Activated CD4-positive, alpha-beta T cell treated with anti-CD3 and anti-CD28 coated beads, Interleukin-2, amount 50 U/mL, for 1 hour (primary cell): ENCODE measurements at places on chromosomes 7 and 10.

GRCh38 chr10:70300908-70301597, 17.2 kb upstream of the NPFFR1 start:
- DNase-seq = no peak

DNA sequence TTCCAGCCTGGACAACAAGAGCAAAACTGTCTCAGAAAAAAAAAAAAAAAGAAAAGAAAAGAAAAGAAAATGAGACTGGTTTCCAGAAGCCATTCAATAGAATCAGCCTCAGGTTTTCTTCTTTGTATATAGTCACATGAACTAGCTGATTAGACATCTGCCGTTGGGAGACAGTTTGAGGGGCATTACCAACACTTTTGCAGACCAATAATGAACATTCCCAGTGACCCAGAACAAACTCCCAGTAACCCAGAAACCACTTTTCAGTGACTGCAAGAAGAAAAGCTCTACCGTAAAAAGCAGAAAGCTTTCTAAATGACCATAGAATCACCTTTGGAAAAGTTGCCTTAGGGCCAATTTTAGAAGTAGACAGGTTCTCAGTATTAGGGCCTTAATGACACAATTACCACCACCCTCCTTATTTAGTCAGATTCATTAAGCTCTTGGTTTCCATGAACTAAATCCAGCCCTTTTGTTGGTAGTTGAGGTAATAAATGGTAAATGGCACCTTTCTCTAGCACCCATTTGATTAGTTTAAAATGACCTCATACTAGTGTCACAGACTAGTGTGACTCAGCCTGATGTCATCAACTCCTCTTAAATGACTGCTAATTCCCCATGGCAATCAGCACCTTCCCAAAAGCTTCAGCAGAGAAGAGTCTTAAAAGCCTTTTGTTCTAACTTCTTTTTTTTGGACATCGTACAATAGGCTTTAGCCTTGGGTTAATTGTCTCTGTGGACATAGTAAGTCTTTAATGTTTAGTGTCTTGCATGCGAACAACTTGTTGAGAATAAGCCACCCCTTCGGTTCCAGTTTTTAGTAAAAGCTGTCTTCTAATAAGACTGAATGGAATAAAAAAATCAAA, 33.6 kb upstream of the XRCC2 start:
- DNase-seq = no peak

GRCh38 chr10:71582019-71582418, 137.6 kb downstream of the C10orf105 start:
- no peak for DNase-seq

DNA sequence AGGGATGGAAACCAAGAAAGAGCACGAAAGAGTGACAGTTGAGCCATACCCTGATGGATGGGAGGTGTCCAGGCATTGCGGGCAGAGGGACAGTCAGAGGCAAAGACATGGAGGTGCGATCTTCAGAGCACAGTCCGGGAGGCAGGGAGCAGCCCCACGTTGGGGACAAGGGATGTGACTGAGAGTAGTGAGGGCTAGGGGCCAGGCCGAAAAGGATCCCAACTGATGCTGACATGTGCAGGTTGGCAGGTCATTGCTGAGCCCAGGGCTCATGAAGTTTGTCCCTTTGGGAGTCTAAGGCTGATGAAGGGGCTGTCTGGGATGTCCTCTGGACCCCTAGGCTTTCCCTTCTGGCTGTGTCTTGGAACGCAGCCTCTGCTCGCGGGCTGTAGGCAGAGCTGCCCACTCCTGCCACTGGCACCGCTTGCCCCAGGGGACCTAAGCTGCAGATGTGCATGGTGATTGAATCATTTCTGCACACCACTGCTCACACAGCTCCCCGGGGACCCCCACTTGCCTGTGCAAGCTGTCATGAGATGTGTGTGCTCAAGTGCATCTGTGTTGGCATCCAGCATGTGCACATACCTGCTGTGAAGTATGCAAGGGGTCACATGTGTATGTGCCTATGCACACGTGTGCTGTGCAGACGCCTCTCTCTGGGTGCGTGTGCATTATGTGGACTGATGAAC, 125.1 kb downstream of the ZMIZ1 start:
- DNase-seq = no peak
